Hepatocyte (in vitro differentiated cells): ENCODE measurements at places on chromosomes 1 and 21. TPM values are rescaled to one million over a fixed set of nuclear protein-coding genes. Genes with fewer than 3 reads are reported as not detected.

The FCMR gene
- 0.97 and 2.6 TPM in 2 replicates for total RNA-seq

The LCE6A gene
- total RNA-seq = not detected in 2 replicates

The ITGB2 gene
- total RNA-seq = 1.6 and 3.8 TPM in 2 replicates

The TSNAX gene
- 32.3 and 42.2 TPM in 2 replicates for total RNA-seq

The SERINC2 gene
- 53.6 and 70.2 TPM in 2 replicates for total RNA-seq

The EXO5 gene
- 8.9 and 13.2 TPM in 2 replicates for total RNA-seq

The CRYBG2 gene
- total RNA-seq = 7.1 and 15.6 TPM in 2 replicates

The ANGPTL1 gene
- total RNA-seq = 63.6 and 68.8 TPM in 2 replicates

The TTC22 gene
- 8.1 and 8.5 TPM in 2 replicates for total RNA-seq

The IL23R gene
- total RNA-seq = 0.20 and 0.96 TPM in 2 replicates

The GNG4 gene
- 4.8 and 6.1 TPM in 2 replicates for total RNA-seq

The ICOSLG gene
- 0.48 and 2.4 TPM in 2 replicates for total RNA-seq

DNA sequence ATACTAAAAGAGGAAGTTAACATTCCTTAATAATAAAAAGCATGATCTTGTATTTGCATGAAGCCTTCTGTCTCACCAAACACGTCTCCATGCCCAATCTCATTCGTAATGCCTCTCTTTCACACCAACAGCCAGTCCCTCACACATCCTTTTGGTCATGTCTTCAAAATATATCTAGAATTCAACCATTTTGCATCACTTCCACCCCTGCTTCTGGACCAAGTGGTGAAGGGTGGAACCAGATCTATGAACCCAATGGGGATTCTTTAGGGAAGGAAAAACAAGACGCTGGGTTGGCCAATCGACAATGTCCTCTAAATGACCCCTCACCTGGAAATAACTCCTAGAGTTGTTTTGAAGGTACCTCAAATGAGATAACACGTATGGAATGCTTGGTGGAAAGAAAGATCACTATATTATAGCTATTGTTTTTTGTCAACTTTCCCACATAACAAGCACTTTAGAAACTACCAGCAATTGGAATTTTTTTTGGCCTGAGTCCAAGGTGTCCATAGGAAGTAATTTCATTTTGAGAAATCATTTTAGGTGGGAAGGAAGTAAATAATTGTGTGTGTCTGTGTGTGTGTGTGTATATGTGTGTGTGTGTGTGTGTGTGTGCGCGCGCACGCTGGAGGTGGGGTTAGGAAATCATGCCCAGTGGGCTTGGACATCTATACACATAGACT, at the start of gene KCNA10:
KCNA10 (minus strand) TSS at position 51 of the 686 bp plus-strand sequence. CDS start 388 bp downstream, outside the sequence.
- no peak within 1 kb of the TSS for H3K4me3 ChIP-seq
- H3K36me3 ChIP-seq = no peaks in the 10 kb centered on the region
- no peak for DNase-seq
- peaks cover 19% of the 10 kb centered on the region for H3K27me3 ChIP-seq

DNA sequence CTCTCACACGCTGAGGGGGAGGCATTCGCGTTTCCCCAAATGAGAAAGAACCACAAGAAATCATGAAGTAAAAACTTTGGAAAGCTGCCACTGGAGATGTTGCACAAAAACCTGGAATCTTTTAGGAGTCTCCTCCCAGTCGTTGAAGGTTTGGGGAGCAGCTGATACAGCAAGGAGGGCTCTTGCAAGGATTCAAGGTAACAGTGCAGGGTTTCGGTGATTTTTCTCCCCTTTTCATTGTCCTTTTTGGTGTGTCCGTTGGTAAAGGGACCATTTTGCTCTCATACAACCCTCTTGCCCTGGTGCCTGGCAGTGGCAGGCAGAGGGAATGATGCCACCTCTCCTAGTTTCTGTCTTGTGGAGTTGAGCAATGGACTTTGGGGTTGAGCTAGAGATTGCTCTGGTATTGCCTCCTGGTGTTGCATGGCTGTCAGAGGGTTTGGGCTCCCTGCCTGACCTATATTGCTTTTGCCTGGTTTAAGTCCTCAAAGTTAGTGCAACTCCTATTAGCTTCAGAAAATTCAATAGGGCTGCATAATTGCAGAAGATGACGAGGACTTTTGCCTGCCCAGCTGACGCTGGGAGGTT, 872 bp downstream of the BRINP2 start:
- no peaks in the 10 kb centered on the region for H3K36me3 ChIP-seq
- H3K4me1 ChIP-seq = peaks cover 7% of the 10 kb centered on the region
- no peak overlapping the region for H3K27ac ChIP-seq
- DNase-seq = no peak

DNA sequence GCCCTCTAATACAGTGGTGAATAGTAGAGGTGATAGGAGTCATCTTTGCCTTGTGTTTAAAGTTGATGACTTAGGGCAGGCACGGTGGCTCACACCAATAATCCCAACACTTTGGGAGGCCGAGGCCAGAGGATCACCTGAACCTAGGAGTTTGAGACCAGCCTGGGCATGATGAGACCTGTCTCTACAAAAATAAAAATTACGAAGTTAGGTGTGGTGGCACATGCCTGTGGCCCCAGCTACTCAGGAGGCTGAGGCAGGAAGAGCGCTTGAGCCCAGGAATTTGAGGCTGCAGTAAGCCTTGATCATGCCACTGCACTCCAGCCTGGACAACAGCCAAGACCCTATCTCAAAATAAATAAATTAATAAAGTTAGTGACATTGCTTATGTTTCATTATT, 26.6 kb downstream of the CAPZA1 start:
- peaks cover 5% of the 10 kb centered on the region for H3K36me3 ChIP-seq
- no peak for DNase-seq
- no peak overlapping the region for H3K27ac ChIP-seq
- H3K4me3 ChIP-seq = no peak overlapping the region

DNA sequence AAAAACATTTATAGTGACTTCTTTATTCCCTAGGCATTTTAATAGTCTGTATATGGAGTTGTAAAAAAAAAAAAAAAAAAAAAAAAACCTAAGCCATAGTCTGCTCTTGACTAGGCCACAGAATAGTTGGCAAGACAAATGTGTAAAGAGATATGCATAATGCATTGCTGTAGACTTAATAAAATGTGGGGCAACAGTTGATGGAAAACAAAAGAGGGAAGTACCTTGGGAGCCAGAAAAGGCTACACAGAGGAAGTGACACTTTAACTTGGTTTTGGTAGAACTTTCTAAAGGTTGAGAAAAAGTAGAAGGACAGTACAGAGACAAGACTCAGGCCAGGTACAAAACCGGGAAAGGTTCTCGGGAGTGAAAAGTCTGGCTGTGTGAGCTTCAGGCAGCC, 802.9 kb upstream of the ADAMTS5 start:
- H3K4me3 ChIP-seq = no peak overlapping the region
- H3K27me3 ChIP-seq = no peaks in the 10 kb centered on the region
- DNase-seq = no peak
- no peaks in the 10 kb centered on the region for H3K36me3 ChIP-seq
- H3K4me1 ChIP-seq = no peaks in the 10 kb centered on the region

DNA sequence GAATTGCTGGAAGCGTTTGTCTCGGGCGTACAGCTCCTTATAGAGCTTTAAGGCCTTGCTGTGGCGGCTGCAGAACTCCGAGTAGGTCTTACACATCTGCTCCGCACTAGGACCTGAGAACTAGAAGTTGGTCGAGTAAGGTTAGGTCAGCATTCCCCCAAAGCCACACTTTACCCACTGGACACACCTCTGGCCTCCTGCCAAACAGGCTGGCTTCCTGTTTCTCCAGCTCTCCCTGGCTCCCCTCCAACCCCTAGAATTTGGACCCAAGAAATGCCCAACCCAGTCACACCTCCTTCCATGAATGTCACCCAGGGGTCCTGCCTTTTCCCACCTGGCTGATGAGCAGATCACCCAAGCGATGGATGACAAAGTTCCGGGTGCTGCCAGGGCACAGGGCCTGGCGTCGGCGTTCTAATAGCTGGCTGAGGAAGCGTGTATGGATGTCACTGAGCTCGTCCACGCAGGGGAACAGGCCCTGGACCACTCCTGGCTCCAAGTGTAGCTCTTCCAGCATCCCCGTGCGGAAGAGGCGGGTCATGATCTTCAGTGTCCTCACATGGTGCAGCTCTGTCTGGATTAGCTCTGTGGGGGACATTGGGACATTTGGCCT, 15.6 kb downstream of the ARHGEF2 start:
- H3K27me3 ChIP-seq = no peaks in the 10 kb centered on the region
- H3K27ac ChIP-seq = no peak overlapping the region
- no peak for DNase-seq
- no peak overlapping the region for H3K4me3 ChIP-seq

GRCh38 chr1:163048869-163049268, 20.3 kb upstream of the RGS4 start:
- no peak for DNase-seq
- no peaks in the 10 kb centered on the region for H3K27me3 ChIP-seq
- no peak overlapping the region for H3K4me3 ChIP-seq
- no peaks in the 10 kb centered on the region for H3K4me1 ChIP-seq
- no peaks in the 10 kb centered on the region for H3K36me3 ChIP-seq

GRCh38 chr1:56430141-56430839, 149.1 kb downstream of the PLPP3 start:
- no peaks in the 10 kb centered on the region for H3K36me3 ChIP-seq
- no peak overlapping the region for H3K27ac ChIP-seq
- no peak for DNase-seq
- H3K4me3 ChIP-seq = no peak overlapping the region

GRCh38 chr1:87872189-87872588, 543.5 kb downstream of the LMO4 start:
- no peak overlapping the region for H3K4me3 ChIP-seq
- no peak for DNase-seq
- H3K4me1 ChIP-seq = no peaks in the 10 kb centered on the region
- no peaks in the 10 kb centered on the region for H3K27me3 ChIP-seq
- no peaks in the 10 kb centered on the region for H3K36me3 ChIP-seq

DNA sequence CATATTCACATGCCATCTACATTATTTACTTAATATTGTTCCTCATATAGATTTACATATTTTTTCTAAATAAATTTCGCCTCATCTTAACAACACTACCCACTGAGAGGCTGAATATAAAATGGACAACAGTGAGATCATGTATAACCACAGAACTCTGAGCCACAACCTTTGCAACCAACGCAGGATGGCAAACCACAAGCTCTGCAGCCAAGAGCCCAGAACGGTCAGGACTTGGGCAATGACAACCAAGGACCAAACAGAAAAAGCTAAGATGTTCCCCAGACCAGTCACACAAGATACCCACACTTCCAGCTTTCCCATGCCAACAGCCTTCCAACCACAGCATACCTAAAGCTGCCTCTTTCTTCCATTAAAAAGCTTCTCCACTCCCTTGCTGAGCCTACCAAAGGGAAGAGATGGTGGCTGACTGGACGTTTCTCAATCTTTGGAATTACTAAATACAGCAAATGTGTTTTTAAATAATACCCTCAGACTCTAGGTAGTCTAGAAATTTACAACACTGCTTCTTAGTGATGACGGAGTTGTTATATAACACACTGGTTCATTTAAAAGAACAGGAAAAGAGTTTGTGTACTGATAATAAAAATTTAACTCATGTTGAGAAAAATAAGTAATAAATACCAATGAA, 117.9 kb downstream of the AKT3 start:
- H3K36me3 ChIP-seq = no peaks in the 10 kb centered on the region
- no peak overlapping the region for H3K4me3 ChIP-seq
- no peaks in the 10 kb centered on the region for H3K4me1 ChIP-seq
- H3K27ac ChIP-seq = peak overlapping the region; percentile 35

DNA sequence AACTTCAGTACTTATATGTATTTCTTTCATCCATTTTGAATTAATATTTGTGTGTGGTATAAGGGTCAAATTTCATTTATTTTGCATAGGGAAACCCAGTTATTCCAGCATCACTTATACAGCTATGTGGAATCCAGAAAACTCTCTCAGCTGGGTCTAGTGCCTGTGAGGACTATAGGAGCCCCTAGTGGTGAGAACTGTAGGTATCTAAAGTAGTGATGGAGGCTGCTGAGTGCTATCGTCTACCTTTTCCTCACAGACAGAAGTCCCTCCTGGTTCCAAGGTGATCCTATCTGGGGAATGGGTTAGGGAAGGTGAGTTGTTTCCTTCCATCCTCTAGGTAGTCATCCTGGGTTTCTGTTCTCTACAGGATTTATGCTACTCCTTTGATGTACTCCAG, 352.0 kb upstream of the C1orf87 start:
- peak; percentile 36 for DNase-seq
- H3K36me3 ChIP-seq = no peaks in the 10 kb centered on the region
- H3K27ac ChIP-seq = no peak overlapping the region
- no peaks in the 10 kb centered on the region for H3K4me1 ChIP-seq
- no peaks in the 10 kb centered on the region for H3K27me3 ChIP-seq

DNA sequence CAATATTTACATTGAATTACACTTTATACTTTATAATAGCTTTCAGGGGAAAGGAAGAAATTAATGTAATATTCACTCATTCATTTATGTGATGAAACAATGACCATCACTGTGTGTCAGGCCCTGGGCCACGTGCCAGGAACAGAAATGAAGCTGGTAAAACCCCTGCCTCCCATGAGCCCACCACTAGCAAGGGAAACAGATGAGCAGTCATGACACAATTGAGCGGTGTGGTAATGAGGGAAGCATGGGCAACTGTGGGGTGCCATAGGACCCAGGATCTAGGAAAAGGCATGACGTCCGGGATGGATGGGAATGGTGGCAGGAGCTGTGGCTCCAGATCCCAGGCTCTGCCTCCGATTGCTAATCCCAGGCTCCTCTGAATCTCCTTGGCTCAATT, 17.0 kb upstream of the SLC5A9 start:
- no peak overlapping the region for H3K4me3 ChIP-seq
- DNase-seq = no peak
- no peaks in the 10 kb centered on the region for H3K36me3 ChIP-seq

GRCh38 chr21:43733060-43733459, 14.1 kb downstream of the PDXK start:
- H3K4me1 ChIP-seq = peaks cover 71% of the 10 kb centered on the region
- no peak for DNase-seq
- H3K27ac ChIP-seq = peak overlapping the region; percentile 90
- H3K27me3 ChIP-seq = no peaks in the 10 kb centered on the region
- no peaks in the 10 kb centered on the region for H3K36me3 ChIP-seq

DNA sequence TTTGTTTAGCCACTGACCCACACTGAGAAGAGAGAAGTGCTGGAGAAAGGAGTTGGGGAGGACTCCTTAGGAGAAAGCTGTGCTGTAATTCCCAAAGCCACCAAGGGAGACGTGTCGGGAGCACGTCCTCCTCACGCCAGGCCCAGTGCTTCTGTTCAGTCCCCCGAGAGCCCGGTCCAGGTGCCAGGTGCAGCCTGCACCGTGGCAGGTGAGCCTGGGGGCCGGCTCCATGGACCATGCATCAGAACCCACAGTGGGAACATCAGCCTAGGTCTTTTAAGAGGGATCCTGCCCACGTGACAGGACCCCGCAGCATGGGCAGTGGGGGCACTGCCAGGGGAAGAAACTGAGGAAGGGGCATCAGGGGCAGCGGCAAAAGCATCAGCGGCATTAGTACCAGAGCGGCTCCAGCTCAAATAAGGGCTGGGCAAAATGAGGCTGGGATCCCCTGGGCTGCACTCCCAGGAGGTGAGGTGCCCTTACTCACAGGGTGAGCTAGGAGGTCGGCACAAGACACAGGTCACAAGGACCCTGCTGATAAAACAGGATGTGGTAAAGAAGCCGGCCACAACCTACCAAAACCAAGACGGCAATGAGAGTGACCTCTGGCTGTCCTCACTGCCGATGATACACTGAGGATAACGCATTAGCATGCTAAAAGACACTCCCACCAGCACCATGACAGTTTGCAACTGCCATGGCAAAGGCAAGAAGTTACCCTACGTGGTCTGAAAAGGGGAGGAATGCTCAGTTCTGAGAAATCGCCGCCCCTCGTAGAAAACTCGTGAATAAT, 24.6 kb upstream of the PRDM15 start:
- no peaks in the 10 kb centered on the region for H3K36me3 ChIP-seq
- no peak for DNase-seq
- no peak overlapping the region for H3K4me3 ChIP-seq
- no peak overlapping the region for H3K27ac ChIP-seq
- H3K4me1 ChIP-seq = no peaks in the 10 kb centered on the region

- H3K4me1 ChIP-seq = no peaks in the 10 kb centered on the region
- no peak overlapping the region for H3K27ac ChIP-seq
- H3K36me3 ChIP-seq = no peaks in the 10 kb centered on the region
- H3K4me3 ChIP-seq = no peak overlapping the region
- peaks cover 15% of the 10 kb centered on the region for H3K27me3 ChIP-seq
- DNase-seq = no peak
These were observed 221.6 kb upstream of the POU3F1 start for GRCh38 chr1:38268226-38268625.
